A549 treated with dexamethasone at 1 μM for 4 hours (cell line): ENCODE measurements at places on chromosomes 3 and 15. TPM values are rescaled to one million over a fixed set of nuclear protein-coding genes. Genes with fewer than 3 reads are reported as not detected.

ACOX2 gene
- 6.0 to 9.0 TPM (median 7.1 TPM) in 5 replicates for total RNA-seq

CYP8B1 gene
- total RNA-seq = not detected in 5 replicates

TMEM158 gene
- total RNA-seq = 7.2 to 9.7 TPM (median 8.6 TPM) in 5 replicates

AMIGO3 gene
- 0.09 to 0.83 TPM (median 0.49 TPM) in 5 replicates for total RNA-seq

CPNE9 gene
- 0.05 to 0.25 TPM (median 0.14 TPM) in 4 of 5 replicates, not detected in the other for total RNA-seq

NEO1 gene
- 25.7 to 38.4 TPM (median 36.7 TPM) in 5 replicates for total RNA-seq

FOXB1 gene
- not detected in 5 replicates for total RNA-seq

SLC9C1 gene
- total RNA-seq = not detected in 5 replicates

ITIH1 gene
- total RNA-seq = 0.06 TPM in 1 of 5 replicates, not detected in the others

SLC51B gene
- total RNA-seq = 13.7 to 16.8 TPM (median 15.2 TPM) in 5 replicates

TGM4 gene
- 0.25 to 0.39 TPM (median 0.27 TPM) in 5 replicates for total RNA-seq

SH3GL3 gene
- 0.40 to 0.59 TPM (median 0.56 TPM) in 5 replicates for total RNA-seq

EPHA3 gene
- total RNA-seq = not detected in 5 replicates

SPINK8 gene
- not detected in 5 replicates for total RNA-seq

SPESP1 gene
- total RNA-seq = not detected in 5 replicates
